ENCODE measurements at places on chromosomes 3 and 15.

DNA sequence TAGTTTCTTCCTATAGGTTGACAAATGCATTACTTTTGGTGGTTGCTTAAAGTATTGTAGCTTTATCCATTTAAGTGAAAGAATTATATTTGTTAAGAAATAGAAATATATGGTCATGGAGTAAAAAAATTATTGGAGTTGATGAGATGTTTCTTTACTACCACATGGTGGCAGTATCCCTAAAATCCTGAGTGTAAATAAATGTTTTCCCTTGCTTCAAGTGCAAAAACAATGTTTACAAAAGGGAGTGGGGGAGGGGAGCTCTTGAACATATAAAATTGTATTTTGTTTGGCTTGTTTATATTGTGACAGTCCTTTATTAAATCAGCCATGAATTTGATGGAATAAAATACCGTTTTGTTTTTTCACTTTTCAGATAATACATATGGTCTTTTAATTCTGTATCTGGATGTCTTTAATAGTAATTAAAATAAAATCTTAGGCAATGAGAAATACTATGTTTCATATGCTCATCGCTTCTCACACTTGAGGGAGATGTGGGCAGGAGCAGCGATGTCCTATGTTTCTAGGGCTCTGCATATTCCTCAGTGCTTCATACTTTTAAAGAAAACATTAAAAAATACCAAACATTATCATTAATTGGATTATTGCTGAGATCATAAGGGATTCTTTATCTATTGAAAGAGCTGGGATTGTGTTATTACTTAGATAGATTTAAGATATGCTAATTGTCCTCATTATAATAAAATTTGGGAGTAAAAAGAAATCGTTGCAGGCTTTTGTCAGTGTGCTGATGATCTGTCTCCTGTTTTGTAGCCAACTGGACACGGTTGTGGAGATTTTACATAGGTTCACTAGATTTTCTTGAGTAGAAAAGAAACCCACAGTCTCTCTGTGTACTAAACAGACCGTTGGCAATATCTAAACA lies 349.7 kb downstream of the TUSC7 start:
- no peak for DNase-seq

DNA sequence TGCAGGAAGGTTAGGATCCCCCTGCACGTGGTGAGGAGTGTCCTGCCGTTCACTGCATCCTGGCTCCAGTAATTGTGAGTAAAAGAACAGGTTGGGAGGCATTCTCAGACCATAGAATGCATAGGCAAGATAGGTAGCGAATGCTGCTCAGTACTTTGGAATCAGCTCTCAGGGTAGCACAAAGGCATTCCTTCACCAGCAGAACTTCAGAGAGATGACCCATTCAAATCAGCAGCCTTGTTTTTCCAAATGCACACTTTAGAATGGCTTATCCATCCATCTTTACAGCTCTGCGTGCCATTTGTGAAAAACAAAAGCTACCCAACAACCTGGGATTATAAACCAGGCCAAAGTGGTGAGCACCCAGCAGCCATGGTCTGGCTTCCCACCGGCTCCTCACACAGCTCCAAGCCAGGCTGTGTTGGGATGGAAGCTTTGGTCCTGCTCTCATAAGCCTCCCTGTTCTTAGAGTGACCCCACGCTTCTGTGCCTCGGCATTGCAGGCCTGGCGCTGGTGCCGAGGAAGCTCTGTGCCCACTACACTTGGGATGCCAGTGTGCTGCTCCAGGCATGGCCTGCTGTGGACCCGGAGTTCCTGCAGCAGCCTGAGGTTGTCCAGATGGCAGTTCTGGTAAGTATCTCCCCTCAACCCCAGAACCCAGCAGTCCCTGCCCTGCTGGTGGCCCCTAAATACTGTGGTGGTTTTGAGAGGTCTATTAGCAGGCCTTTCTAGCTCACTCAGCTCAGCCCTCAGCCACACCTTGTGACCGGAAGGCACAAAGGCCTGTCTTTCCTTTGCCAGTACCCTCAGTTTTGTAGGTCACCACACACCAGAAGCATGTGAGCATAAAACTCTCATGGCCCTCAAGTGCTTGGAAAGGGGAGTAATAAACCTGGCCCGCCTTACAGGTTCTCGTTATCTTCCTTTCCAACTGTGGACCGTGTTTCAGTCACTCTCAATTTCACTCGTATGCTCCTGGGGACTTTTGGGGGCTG lies 52.9 kb upstream of the LIMD1 start:
- DNase-seq, result no peak

DNA sequence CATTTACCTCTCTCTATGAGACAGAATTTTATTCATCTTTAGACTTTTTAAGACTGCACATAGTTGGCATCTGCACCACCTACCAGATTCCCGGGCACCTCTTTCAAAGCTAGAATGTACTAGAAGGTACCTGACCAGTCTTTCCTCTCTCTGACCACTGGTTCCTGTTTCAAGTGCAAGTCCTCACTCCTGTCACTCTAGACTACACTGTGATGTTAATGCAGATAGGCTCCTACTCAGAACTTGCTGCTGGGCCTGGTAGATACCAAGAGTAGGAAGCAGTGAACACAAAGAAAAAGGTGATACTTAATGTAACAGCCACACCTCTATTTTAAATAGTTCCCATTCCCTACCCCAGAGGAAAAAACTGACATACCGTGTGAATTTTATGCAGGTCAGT lies 8.1 kb upstream of the TCAIM start:
- DNase-seq, result no peak

GRCh38 chr3:43023746-43024145 lies 44.6 kb downstream of the GASK1A start:
- no peak for DNase-seq

- DNase-seq, result no peak
Measured at GRCh38 chr3:45608885-45609284, 14.3 kb downstream of the LIMD1 start.
